ENCODE measurements at places on chromosomes 13 and 19.
A peak's percentile ranks its signal among the peaks of the same experiment; 100 is the strongest.

GRCh38 chr19:50711805-50712204, 7.8 kb downstream of the SHANK1 start:
- H3K4me3 ChIP-seq: no peak overlapping the region
- DNase-seq: no peak
- no peaks in the 10 kb centered on the region for H3K36me3 ChIP-seq
- H3K27ac ChIP-seq: no peak overlapping the region
- peaks cover 2% of the 10 kb centered on the region for H3K27me3 ChIP-seq

DNA sequence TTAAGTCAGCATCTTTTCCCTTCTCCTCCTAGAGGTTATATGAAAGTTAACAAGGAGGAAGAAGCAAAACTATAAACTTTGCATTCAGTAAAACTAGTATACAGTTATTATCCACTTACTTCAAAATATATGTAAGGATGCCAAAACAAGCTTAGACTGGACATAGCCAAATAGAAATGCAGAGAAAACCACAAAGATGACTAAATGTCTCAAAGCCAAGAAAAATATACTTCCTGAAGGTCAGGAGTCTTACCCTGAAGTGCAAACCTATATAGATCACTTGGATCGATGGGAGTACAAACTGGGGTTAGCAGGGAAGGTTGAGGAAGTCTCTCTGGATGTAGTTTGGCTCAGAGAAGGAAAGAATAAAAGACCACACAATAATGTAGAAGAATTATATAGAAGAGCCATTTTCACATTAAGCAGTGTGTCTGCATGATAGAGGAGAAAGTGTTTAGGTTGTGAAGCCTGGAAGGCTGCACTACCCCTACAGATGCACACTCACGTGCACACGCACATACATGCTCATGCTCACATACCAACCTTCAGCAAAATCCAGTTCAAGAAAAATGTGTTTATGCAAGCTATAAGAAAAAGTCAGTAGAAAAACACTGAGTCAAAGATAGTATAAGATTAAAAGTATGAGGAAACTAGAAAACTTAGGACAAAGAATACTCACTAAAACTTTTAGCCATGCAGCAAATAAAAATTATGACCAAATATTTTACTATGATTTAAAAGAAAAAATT, 112.1 kb upstream of the RXFP2 start:
- H3K36me3 ChIP-seq: no peaks in the 10 kb centered on the region
- no peaks in the 10 kb centered on the region for H3K27me3 ChIP-seq

DNA sequence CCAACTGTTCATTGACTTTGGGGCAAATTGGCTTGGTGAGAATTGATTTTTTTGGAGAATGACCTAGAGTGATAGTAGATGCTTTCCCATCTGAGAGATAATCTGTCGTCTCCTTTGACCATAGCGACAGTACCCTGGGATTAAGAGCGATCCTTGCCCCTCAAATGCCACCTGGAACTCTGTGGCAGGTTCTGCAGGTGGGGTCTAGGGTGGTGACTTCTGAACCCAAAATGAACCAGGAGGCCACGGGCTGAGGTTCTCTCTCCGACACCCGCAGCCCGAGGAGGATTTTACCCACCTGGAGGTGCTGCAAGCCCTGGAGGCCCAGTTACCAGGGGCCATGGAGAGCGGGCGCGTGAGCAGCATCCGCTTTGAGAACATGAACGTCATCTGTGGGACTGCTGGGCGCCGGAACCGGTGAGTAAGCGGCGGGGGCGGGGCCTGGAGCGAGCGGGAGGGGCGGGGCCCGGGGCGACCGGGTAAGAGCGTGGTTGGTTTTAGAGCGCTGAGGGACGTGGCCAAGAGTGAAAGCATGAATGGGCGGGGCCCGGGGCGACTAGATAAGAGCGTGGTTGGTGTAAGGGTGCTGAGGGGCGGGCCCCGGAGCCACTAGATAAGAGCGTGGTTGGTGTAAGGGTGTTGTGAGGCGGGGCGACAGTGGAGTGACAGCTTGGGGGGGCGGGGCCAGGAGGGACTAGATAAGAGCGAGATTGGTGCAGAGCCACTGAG, 8.6 kb downstream of the C19orf81 start:
- H3K4me1 ChIP-seq: no peaks in the 10 kb centered on the region
- peaks cover 2% of the 10 kb centered on the region for H3K27me3 ChIP-seq
- no peak overlapping the region for H3K4me3 ChIP-seq
- H3K27ac ChIP-seq: no peak overlapping the region

DNA sequence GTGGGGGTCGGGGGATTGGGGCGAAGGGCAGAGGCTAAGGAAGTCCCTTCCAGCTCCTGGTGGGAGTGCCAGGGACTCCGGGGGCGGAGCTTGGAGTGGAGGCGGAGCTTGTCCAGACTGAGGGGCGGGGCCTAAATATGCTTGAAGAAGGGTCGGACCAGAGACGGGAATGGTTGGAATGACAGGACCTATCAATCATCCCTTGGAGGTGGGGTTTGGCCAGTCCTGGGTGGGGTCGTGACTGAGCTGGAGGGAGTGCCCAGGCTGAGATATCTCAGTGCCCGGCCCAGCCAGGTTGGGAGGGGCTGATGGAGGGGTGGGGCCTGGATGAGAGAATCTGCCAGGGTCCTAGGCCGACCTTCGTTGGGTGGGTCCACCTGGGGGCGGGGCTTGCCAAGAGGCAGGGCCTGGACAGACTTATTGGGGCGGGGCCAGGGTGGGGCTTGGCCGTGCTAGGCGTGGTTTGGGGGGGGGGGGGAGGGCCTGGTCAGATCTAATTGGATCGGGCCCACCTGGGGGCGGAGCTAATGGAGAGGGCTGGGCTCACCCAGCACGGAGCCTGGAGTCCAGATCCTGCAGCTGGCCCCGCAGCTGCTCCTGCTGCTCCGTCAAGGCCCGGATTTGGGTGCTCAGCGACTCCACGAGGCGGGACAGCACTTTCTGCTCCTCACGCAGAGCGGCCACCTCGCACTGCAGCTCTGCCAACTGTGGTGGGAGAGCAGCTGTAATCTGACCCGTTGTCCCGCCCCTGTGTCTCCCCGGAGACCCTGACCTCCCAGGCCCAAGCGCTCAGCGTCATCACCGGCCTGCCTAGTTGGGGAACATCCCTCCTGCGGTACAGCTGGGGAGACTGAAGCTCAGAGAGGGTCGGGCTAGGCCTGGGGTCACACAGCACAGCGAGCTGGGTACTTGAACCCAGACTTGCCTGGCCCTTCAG, 2.6 kb upstream of the WIZ start:
- H3K27me3 ChIP-seq: peaks cover 8% of the 10 kb centered on the region
- DNase-seq: peak; percentile 85
- no peaks in the 10 kb centered on the region for H3K36me3 ChIP-seq
- H3K27ac ChIP-seq: no peak overlapping the region
- H3K4me1 ChIP-seq: peaks cover 14% of the 10 kb centered on the region

GRCh38 chr13:41058295-41059070, 2.8 kb upstream of the WBP4 start:
- H3K27ac ChIP-seq: peak overlapping the region; percentile 94
- DNase-seq: peak; percentile 25
- H3K4me3 ChIP-seq: peak overlapping the region; percentile 81
- no peaks in the 10 kb centered on the region for H3K27me3 ChIP-seq
- H3K36me3 ChIP-seq: no peaks in the 10 kb centered on the region
- peaks cover 56% of the 10 kb centered on the region for H3K4me1 ChIP-seq

DNA sequence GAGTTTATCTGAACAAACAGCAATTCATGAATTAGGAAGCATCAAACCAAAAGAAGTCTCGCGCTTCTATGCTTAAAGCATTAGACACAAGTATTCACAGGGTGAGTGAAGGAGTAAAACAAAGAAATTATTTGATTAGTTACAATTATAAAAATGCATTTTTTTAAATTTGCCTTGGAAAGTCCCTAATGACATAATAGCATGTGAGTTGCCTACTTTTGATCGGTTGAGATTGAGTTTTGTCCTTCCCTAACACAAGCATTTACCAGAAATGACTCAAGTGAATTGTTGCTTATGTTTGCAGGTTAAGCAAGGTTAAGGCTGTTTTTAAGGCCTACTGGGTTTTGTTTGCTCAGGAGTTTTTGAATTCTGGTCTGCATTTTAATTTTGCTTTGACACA, 389 bp upstream of the ZNF649 start:
- H3K27me3 ChIP-seq: no peaks in the 10 kb centered on the region
- DNase-seq: no peak
- H3K27ac ChIP-seq: no peak overlapping the region
- H3K36me3 ChIP-seq: no peaks in the 10 kb centered on the region
- H3K4me3 ChIP-seq: peak overlapping the region; percentile 71

- H3K27ac ChIP-seq: no peak overlapping the region
- no peak overlapping the region for H3K4me3 ChIP-seq
- no peak for DNase-seq
- no peaks in the 10 kb centered on the region for H3K4me1 ChIP-seq
- H3K27me3 ChIP-seq: no peaks in the 10 kb centered on the region
- no peaks in the 10 kb centered on the region for H3K36me3 ChIP-seq
Measured at GRCh38 chr13:40706439-40706838, 40.0 kb upstream of the FOXO1 start.

DNA sequence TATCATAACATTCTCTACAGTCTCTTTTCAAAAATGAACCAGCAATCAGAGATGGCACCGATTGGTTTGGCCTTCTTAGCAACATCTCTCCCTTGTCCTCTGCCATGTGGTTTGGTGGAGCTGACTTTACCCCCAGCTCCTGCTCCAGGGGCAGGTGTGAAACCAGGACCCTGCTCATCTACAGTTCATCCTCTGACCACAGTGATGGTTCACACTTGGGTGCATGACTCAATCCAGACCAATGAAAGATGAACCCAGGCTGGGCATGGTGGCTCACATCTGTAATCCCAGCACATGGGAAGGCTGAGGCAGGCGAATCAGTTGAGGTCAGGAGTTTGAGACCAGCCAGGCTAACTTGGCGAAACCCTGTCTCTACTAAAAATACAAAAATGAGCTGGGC, 33.6 kb upstream of the FFAR2 start:
- H3K27ac ChIP-seq: no peak overlapping the region
- no peak overlapping the region for H3K4me3 ChIP-seq
- DNase-seq: no peak
- H3K4me1 ChIP-seq: no peaks in the 10 kb centered on the region

- peak; percentile 86 for DNase-seq
- H3K27me3 ChIP-seq: no peaks in the 10 kb centered on the region
- peak within 1 kb of the TSS; percentile 26 for H3K27ac ChIP-seq
- peak within 1 kb of the TSS; percentile 59 for H3K4me3 ChIP-seq
- peaks cover 5% of the 10 kb centered on the region for H3K4me1 ChIP-seq
Measured at GRCh38 chr19:12806242-12807081, at the start of gene RNASEH2A. RNASEH2A (plus strand) TSS chr19:12806584; CDS start chr19:12806674, 90 bp downstream.

DNA sequence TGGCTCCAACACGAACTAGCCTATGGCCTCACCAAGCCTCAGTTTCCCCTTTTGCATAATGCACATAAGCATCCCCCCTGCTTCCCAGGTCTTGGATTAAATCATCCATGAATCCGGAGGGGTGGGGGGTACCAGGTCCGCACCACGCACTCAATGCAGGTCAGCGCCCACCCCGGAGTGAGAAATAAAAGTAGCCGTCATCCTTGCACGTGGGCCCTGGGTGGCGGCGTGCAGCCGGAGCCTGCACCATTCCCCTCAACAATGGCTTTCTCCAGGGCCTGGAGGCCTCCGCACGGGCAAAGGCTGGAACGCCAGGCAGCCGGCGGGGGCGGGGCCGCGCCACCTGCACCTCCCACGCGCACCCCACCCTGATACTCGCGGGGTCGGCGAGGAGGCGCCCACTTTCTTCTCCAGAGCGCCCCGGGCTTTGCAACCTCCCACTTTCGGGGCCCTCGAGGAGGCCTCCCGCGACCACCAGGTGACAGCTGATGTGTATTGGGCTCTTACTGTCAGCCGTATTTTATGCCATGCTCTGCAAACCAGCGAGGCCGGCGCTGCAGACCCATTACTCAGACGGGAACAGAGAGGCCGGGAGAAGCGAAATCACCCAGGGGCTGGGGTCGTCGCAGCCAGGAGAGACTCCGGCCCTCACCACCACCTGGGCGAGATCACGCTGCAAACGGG, 767 bp upstream of the GADD45B start:
- peak overlapping the region; percentile 75 for H3K27ac ChIP-seq
- H3K4me1 ChIP-seq: no peaks in the 10 kb centered on the region
- H3K27me3 ChIP-seq: no peaks in the 10 kb centered on the region
- H3K4me3 ChIP-seq: peak overlapping the region; percentile 26

DNA sequence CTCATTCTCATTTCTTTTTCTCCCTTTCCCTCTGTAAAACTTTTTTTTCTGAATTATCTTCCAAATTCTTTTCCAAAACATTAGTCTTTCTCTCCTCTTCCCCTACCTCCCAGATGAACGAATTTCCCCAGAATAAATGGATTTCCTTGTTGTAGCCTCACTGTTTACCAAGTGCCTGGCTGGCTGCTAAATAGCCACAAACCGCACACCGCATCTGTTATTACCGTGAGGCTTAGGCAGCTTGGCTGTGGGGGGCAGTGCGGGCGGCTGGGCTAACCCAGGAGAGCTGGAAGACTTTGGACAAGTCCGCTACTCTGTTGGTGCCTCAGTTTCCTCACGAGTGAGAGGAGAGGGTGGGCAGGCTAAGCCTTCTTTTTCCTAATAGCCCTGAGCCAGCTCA, 10.7 kb downstream of the IL17D start:
- H3K27ac ChIP-seq: no peak overlapping the region
- H3K4me3 ChIP-seq: no peak overlapping the region
- no peaks in the 10 kb centered on the region for H3K4me1 ChIP-seq
- H3K27me3 ChIP-seq: no peaks in the 10 kb centered on the region

DNA sequence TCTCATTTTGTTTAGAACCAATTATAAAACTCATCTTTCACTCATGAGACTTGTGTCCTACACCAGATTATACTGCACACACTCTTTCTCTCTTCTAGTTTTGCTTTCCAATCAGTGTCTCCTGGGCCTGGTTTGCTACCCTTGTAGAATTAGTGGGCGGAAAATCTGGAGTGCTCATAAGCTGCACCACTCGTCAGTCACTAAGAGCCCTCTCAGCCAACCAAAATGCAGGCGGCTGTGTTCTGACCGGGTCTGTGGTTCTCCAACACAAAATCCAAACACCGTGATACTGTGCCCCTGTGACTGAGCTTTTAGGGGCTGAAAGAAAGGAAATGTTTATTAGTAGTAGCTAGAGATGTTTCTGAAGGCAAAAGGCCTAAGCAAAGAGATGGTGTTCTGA, 83.7 kb upstream of the OBI1 start:
- H3K27me3 ChIP-seq: no peaks in the 10 kb centered on the region
- no peak for DNase-seq
- no peak overlapping the region for H3K4me3 ChIP-seq
- no peaks in the 10 kb centered on the region for H3K4me1 ChIP-seq
- no peak overlapping the region for H3K27ac ChIP-seq
- no peaks in the 10 kb centered on the region for H3K36me3 ChIP-seq
